ENCODE measurements at places on chromosomes 3 and 15.

DNA sequence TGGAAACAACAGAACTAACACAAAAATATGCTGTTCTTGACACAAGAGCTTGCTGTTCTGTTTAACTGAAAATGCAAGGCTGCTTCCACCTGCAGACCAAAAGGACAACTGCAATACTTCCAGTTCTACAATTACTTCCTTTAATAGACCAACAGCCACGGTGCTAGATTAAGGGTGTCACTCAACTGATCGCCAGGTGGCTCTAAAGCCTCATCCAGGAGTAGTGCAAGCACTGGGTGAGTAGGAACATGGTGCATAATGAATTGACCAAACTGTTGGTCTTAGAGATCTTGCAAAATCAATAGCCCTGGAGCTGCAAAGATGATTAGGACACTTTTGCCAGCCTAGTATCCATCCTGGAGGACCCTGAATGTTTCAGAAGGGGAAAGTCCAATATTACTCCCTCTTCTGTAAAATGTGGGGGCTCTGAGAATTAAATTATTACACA lies 3.6 kb upstream of the CLDN16 start:
- DNase-seq: peak; percentile 20

DNA sequence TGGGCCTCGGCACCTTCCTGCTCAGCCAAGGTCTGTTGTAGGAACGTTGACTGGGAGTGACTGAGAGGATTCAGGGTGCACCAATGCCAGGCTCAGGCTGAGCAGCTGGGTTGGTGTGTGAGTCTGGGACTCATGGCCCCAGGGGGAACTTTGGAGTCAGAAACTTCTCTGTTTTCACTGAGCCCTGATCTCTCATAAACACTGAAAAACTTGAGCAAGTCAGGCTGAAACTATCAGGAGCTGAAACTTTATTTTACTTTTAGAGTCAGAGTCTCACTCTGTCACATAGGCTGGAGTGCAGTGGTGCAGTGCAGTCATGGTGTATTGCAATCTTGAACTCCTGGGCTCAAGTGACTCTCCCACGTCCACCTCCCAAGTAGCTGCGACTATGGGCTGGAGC lies 3.0 kb downstream of the TRAK1 start:
- peak; percentile 19 for DNase-seq

DNA sequence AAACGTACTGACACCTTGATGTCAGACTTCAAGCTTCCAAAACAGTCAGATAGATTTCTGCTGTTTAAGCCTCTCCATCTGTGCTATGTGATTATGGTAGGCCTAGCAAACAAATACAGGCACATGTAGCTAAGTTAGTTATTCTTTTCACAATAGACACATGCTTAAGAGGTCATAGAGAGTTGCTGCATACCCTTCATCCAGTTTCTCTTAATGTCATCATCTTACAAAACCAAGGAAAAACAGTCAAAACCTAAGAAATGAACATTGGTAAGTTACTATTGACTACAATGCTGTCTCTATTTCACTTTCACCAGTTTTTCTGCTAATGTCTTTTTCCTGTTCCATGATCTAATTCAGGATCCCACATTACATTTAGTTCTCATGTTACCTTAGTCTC lies 946.8 kb downstream of the TUSC7 start:
- DNase-seq: no peak

DNA sequence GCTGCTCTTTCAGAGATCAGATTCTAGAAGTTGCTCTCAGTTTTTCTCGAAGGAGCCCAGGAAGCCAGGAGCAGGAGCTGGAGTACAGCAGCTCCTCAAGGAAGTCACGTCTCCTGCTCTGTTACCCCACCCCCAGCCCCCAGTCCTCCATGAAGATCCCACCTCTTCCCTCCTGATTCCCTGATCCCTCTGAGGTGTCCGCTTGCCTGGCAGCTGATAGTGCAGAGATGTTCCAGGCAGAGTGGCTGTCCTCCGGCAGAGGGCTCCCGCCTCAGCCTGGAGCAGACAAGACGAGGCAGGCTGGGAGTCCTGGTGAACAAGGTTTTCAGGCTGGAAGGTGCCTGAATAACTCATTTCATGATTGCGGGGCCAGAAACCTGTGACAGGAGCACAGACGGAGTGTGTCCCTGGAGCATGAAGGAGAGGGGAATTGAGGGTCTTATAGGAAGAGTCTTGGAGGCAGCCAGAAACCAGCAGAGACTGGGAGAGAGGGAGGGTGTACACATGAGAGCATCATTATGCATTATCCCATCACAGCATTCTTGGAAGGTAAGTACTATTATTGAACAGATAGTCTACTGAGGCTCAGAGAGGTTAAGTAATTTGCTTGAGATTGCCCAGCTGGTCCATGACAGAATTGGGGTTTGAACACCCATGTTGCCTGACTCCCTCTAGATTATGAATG lies 1.2 kb downstream of the HRH1 start:
- peak; percentile 56 for DNase-seq

- peak; percentile 41 for DNase-seq
Observed at GRCh38 chr3:152574461-152575079, 260.4 kb upstream of the P2RY1 start.

- no peak for DNase-seq
Observed at GRCh38 chr3:159057621-159058020, 255.8 kb downstream of the MFSD1 start.

DNA sequence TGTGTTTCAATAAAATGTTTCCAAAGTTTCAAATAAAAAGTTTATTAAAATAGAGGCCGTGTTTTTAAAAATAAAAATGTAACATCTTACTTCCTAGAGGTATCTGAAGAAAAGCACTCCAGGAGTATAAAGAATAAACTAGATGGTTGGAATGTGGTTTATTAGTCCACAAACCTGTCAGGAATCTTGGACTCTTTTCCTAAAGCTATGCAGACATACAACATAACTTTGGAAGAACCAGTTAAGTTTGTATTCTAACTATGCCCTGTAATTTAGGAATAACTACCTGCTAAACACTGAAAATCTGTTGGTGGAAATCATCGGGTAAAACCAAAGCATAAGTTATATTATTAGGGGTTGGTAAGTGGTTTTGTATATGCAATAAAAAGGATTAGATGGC lies 51.6 kb downstream of the PPARG start:
- no peak for DNase-seq

DNA sequence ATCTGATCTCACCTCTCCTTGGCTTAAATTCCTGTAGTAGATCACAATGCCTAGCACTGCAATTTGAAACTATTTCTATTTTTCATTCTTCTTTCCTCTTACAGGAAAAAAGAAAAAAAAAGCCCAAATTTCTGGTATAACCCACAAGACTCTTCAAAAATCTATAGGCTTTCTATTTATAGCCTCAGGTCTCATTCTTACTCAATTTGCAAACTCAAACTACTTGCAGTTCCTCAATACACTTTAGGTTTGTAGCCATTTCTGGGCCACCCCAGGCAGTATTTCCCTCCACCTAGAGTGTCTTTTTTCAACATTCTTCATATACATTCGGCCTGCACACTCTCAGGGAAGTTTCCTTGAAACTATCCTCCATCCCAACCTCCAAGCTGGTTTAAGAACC lies 169.0 kb downstream of the TBC1D5 start:
- no peak for DNase-seq

- DNase-seq: no peak
Observed at GRCh38 chr3:73314151-73314951, 252.9 kb downstream of the EBLN2 start.

All from activated T-cell treated with anti-CD3 and anti-CD28 coated beads, Interleukin-2, amount 50 U/mL, for 48 hours (primary cell).